ENCODE measurements at places on chromosomes 12 and 14. TPM values are rescaled to one million over a fixed set of nuclear protein-coding genes. Genes with fewer than 3 reads are reported as not detected.
A peak's percentile ranks its signal among the peaks of the same experiment; 100 is the strongest.

GALNT9 gene
- not detected for total RNA-seq

OR4K17 gene
- total RNA-seq = not detected

UTP20 gene
- 8.9 TPM for total RNA-seq

DAO gene
- total RNA-seq = not detected

OR4N5 gene
- not detected for total RNA-seq

PIWIL1 gene
- total RNA-seq = not detected

ASPG gene
- 0.51 TPM for total RNA-seq

KRT5 gene
- total RNA-seq = 0.85 TPM

ACOT6 gene
- total RNA-seq = not detected

TC2N gene
- 4.3 TPM for total RNA-seq

CHFR gene
- total RNA-seq = 13.8 TPM

KRT6C gene
- 0.21 TPM for total RNA-seq

- H3K4me1 ChIP-seq = no peaks in the 10 kb centered on the region
- DNase-seq = no peak
- no peak overlapping the region for H3K4me3 ChIP-seq
- peaks cover 15% of the 10 kb centered on the region for H3K27me3 ChIP-seq
Measured at GRCh38 chr12:52907092-52907810, 2.4 kb upstream of the KRT8 start.

DNA sequence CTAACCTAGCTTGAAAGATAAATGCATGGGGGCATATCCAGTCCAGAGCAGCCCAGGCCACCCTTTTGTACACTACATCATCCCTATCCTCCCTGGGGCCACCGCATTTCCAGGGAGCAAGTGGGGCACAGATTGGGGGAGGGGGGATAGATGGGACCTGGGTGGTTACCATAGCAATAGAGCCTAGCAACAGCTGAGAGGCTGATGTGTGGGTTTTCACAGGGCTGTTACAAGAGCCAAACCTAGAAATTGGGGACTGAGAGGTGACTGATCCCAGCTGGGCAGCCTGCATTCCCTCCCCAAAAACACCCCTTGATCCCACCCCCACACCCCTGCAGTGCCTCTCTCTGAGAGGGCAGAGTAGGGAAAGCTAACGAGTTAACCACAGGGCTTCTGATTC, 3.7 kb upstream of the ZNF384 start:
- H3K4me3 ChIP-seq = no peak overlapping the region
- H3K36me3 ChIP-seq = no peaks in the 10 kb centered on the region
- DNase-seq = no peak
- H3K27me3 ChIP-seq = peaks cover 24% of the 10 kb centered on the region
- peaks cover 11% of the 10 kb centered on the region for H3K4me1 ChIP-seq

- H3K4me1 ChIP-seq = no peaks in the 10 kb centered on the region
- H3K4me3 ChIP-seq = no peak overlapping the region
Measured at GRCh38 chr14:48983351-48983888, 602.8 kb downstream of the RPS29 start.

DNA sequence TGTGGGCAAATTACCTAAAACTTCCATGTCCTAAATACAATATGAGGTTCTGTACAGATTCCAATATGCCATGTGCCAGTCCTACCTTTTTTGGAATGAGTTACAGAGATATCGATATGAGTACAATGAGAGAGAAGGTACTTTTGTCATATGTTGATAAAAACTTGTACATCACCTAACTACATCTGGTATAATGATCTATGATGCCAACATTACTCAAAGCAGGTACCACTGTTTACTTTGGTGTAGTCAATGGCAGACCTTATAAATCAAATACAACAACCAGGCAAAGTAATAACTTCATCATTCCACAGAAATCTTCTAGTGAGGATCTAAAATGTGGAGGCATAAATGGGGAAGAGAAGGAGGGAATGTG, 12.7 kb downstream of the TEP1 start:
- DNase-seq = no peak
- no peak overlapping the region for H3K4me3 ChIP-seq
- peaks cover 100% of the 10 kb centered on the region for H3K36me3 ChIP-seq
- no peak overlapping the region for H3K27ac ChIP-seq
- H3K4me1 ChIP-seq = no peaks in the 10 kb centered on the region

DNA sequence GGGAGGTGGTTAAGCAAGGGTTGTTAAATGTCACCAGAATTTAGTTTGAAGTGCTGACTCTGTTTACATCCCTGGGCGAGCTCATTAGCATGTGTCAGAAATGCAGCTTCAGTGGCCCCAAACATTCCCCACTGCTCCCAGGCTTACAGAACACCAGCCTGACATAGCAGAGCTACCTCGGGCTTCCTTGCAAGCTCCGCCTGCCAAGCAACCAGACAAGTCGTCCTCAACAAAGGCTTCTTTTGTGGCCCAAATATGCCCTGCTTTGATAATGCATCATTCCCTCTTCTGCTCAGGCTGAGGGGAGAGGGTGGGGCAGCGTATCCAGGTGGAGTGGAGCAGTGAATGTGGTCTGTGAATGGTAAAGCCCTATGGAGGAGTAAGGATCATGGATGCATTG, 28.0 kb downstream of the ERH start:
- H3K27me3 ChIP-seq = no peaks in the 10 kb centered on the region
- H3K4me3 ChIP-seq = no peak overlapping the region
- H3K36me3 ChIP-seq = peaks cover 17% of the 10 kb centered on the region
- DNase-seq = no peak

DNA sequence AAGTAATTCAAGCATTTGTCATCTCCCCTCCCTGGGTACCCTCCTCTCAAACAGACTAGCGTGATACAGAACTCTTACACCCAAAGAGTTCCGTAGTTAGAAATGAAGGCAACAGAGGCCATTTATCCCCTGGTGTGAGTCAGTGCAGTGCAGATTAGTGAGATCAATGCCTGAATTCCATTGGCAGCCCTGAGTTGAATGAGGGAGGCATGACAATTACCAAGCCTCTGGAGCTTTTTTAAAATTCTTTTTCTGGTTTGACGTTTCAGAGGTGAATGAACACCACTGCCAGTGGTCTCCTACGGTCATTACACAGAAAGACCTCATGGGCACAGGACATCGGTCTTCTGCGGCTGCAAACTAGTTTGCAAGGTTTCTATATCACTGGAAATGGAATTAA, 94.4 kb downstream of the PRIMA1 start:
- H3K4me3 ChIP-seq = no peak overlapping the region
- H3K36me3 ChIP-seq = no peaks in the 10 kb centered on the region
- H3K27me3 ChIP-seq = no peaks in the 10 kb centered on the region
- H3K27ac ChIP-seq = no peak overlapping the region
- no peaks in the 10 kb centered on the region for H3K4me1 ChIP-seq
- DNase-seq = no peak

- no peaks in the 10 kb centered on the region for H3K4me1 ChIP-seq
- no peak overlapping the region for H3K4me3 ChIP-seq
- H3K27me3 ChIP-seq = no peaks in the 10 kb centered on the region
- no peaks in the 10 kb centered on the region for H3K36me3 ChIP-seq
- DNase-seq = no peak
Measured at GRCh38 chr14:56145181-56145769, 27.1 kb downstream of the PELI2 start.

- no peak for DNase-seq
- no peak overlapping the region for H3K4me3 ChIP-seq
- no peak overlapping the region for H3K27ac ChIP-seq
- no peaks in the 10 kb centered on the region for H3K27me3 ChIP-seq
Measured at GRCh38 chr12:47732504-47732903, 7.2 kb upstream of the ENDOU start.

GRCh38 chr14:74415115-74415437, 10.9 kb downstream of the SYNDIG1L start:
- H3K27me3 ChIP-seq = peaks cover 43% of the 10 kb centered on the region
- no peak overlapping the region for H3K27ac ChIP-seq
- H3K4me3 ChIP-seq = no peak overlapping the region
- H3K4me1 ChIP-seq = no peaks in the 10 kb centered on the region
- no peak for DNase-seq

- peak overlapping the region; percentile 78 for H3K27ac ChIP-seq
- H3K4me3 ChIP-seq = peak overlapping the region; percentile 92
- H3K27me3 ChIP-seq = no peaks in the 10 kb centered on the region
- DNase-seq = no peak
- peaks cover 3% of the 10 kb centered on the region for H3K4me1 ChIP-seq
Measured at GRCh38 chr12:40106202-40106533, 287 bp upstream of the SLC2A13 start.

DNA sequence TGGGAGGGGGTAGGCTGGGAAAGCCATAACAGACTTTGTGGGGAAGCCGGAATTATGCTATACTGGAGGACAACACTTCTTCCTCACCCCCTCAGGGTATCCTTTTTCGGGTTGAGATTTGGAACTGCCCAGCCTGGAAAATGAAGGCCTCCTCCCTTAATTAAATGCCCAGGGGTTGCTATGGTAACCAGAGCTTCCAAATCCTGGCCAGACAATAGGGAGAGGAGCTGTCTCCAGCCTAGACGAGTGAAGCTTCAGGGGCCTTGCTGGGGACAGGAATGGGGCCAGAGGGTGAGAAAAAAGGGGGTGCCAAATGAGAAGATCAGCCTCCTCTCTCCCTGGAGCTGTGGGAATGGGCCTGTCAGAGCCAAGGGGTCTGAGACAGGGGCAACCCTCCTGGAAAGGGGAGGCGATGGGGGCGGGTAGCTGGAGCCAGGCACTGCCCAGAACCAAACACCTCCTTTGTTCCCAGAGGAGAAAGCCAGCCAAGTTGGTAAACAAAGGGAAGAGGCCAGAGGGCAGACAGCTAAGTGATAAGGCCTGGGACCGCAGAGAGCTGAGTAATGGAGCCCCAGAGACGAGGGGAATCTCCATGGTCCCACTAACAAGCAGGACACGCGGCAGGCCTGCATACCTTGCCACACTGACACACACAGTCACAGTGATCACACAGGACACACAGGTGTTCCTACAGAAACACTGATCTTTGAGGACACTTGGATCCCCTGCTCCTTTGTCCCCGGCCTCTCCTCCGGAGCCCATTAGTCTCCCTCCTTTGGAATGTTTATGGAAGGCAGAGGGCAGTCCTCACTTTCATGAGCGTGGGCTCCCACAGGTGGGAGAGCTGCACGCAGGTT, 17.9 kb upstream of the RND1 start:
- DNase-seq = no peak
- H3K36me3 ChIP-seq = no peaks in the 10 kb centered on the region
- H3K4me3 ChIP-seq = no peak overlapping the region
- no peak overlapping the region for H3K27ac ChIP-seq
- H3K27me3 ChIP-seq = peaks cover 10% of the 10 kb centered on the region
- H3K4me1 ChIP-seq = no peaks in the 10 kb centered on the region

- no peaks in the 10 kb centered on the region for H3K4me1 ChIP-seq
- H3K36me3 ChIP-seq = no peaks in the 10 kb centered on the region
- H3K4me3 ChIP-seq = no peak overlapping the region
- no peaks in the 10 kb centered on the region for H3K27me3 ChIP-seq
- no peak overlapping the region for H3K27ac ChIP-seq
- DNase-seq = no peak
Measured at GRCh38 chr14:61622051-61622450, 73.3 kb upstream of the HIF1A start.
